Transverse colon (tissue), 4 donors: ENCODE measurements at places on chromosomes 2 and 18.

GRCh38 chr2:109028277-109028676 is 39.3 kb upstream of the EDAR start:
- DNase-seq: no peak

GRCh38 chr2:121707920-121708361 is 28.7 kb downstream of the NIFK start:
- peak; percentile 66 for DNase-seq

GRCh38 chr2:196551014-196551413 is 88.5 kb upstream of the CCDC150 start:
- DNase-seq: no peak

DNA sequence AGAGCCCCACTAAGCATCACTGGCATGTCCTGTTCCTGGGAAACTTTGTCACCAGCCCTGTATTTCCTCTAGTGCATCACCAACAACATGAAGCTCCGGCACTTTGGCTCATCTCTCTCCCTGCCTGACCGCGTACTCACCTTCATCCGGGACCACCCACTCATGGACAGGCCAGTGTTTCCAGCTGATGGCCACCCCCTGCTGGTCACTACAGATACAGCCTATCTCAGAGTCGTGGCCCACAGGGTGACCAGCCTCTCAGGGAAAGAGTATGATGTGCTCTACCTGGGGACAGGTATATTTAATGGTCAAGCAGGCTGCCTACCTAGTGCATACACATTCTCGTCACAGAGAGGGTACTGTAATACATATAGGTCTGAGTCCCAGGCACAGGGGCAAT is 21.0 kb downstream of the SEMA4F start:
- no peak for DNase-seq

DNA sequence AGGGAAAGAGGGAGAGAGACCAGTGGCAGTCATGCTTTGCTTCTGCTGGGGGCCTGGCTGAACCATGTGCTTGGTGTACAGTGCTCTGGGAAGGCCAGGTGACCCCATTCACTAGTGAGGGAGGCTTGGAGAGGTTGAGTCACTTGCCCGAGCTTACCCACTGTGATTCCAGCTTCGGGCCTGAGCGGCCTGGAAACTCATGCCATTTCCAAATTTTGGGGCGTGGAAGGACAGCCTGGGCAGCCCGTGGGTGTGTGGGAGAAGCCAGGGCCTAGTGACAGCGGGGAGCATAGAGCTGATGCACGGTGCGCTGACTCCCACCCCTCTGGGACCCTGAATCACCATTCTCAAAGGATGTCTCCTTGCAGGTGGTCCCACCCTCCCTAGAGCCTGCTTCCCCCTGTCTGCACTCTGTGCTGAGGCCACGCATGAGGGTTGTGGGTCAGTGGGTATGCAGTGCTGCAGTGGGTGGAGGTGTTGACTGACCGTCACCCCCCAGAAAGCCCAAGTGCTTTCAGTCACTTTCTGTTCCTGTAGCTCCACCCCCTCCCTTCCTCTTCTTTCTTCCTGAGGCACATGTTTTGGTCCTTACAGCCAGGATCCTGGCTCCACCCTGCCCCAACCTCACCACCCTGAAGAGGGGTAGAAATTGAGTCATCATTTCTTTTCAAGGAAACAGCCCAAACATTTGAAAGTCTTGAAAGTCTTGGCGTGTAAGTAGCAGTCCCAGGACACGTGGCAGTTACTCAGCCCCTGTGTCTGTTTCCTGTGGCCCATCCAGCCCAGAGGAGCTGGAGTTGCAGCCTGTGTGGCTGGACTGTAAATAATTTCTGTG is 69.3 kb upstream of the MCFD2 start:
- peak; percentile 56 for DNase-seq

DNA sequence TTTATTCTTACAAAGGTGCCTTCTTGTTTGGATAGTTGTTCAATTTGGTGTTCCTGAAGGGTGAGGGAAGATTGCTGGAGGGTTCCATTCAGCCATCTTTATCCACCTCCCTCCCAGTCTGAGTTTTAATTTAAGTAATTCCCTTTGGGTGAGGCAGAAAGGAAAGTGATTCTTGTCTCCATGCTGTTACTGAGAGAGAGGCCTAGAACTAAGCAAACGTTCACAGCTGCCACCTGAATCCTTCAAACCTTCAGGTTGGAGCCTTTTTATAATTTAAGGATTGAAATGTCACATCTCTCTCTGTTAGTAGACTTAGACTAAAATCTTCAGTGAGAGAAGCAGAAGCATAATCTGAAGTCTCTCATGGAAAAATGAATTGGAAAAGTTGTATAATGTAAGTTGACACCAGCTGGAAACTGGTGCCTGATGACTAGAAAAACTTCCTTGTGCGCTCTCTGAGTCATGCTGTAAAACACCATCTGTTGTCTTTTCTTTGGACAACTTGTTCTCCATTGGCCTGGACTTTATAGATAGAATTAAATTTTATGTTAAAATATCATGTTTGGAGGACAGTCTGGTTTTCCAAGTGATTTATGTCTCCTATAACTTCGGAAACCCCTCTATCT is 14.6 kb downstream of the STRADB start:
- no peak for DNase-seq

- DNase-seq: peak; percentile 77
Measured at GRCh38 chr18:79405781-79406575, 10.2 kb downstream of the NFATC1 start.

GRCh38 chr2:26606847-26607190 is 34.3 kb downstream of the CIB4 start:
- DNase-seq: no peak

GRCh38 chr2:236061899-236062298 is 106.3 kb downstream of the GBX2 start:
- DNase-seq: no peak

- DNase-seq: no peak
Measured at GRCh38 chr2:11040992-11041391, 114.3 kb upstream of the SLC66A3 start.

DNA sequence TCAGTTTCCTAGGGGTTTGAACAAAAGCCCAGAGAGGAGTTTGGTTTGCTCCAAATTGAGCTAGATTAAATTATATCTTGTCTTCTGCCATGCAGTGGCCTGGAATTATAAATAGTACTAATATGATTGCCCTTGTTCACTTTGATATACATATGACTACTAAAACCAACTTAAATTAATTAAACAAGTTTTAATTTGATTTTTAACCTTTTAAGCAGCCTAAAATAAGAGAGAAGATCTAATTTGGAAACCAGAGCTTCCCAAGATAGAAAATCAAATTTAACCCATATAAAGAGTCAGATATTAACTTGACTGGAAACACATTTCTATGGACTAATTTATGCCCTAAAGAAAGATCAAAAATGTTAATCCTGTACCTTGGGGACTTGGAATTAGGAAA is 444.5 kb upstream of the SLC8A1 start:
- no peak for DNase-seq

GRCh38 chr2:74008761-74009395 is 24.2 kb downstream of the TET3 start:
- no peak for DNase-seq

DNA sequence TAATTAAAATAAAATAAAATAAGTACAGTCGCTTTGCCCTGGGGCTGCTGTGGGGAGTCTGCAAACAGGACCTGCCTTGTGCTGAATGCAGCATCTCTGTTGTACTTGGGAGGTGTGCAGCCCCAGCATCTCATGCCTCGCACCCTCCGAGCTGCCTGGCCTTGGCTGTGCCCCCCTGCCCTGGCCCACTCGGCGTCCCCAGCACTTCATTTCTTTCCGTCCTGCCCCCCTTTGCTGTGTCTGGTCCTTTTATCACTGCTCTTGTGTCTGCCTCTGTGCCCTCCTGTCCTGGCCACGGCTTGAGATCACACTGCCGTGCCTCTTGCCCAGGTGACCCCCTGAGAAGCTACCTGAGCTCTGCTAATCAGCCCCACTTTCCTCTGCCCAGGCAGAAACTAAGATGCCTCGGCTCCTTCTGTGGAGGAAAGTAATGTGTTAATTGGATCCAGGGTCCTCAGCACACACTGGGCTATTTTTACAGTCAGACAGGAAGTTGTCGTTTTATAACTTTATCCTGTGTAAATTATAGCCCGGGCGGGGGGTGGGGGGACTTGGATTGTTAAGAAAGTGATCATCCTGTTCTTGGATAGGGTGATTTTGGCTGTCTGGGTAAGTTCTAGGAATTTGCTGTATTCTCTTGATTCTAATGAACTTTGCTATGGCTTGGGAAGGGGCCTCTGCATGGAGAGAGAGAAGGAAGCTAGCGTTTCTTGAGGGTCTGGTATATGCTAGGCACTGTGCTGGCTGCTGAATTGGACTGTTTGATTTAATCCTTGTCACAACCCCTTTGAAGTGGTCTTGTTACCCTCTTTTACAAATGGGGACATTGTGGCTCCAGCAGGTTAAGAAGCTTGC is 69.4 kb downstream of the AGAP1 start:
- no peak for DNase-seq

- no peak for DNase-seq
Measured at GRCh38 chr2:147884830-147885229, 40.0 kb downstream of the ACVR2A start.

- DNase-seq: no peak
Measured at GRCh38 chr2:2056531-2056930, 274.5 kb downstream of the MYT1L start.

DNA sequence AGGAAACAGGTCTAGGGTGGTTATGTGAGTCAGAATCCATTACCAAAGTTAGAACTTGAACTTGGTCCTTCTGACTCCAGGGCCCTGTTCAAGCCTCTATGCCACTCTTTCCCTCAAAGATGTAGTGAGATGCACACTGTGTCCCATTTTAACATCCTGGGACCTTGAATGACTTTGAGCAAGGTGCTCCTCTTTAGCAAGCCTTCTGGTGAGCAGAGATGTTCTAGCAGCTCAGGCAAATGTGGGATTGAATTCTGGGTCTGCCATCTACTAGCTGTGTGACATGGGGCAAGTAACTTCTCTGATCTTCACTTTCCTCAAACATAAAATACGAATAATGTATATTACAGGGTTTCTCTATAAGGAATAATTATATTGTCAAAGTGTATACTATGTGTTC is 294.0 kb upstream of the CXCR4 start:
- no peak for DNase-seq

GRCh38 chr2:224428787-224429440 is 27.0 kb upstream of the FAM124B start:
- no peak for DNase-seq

- no peak for DNase-seq
Measured at GRCh38 chr2:2234398-2235195, 96.5 kb downstream of the MYT1L start.

- DNase-seq: no peak
Measured at GRCh38 chr2:10591207-10591606, 98.6 kb downstream of the NOL10 start.

DNA sequence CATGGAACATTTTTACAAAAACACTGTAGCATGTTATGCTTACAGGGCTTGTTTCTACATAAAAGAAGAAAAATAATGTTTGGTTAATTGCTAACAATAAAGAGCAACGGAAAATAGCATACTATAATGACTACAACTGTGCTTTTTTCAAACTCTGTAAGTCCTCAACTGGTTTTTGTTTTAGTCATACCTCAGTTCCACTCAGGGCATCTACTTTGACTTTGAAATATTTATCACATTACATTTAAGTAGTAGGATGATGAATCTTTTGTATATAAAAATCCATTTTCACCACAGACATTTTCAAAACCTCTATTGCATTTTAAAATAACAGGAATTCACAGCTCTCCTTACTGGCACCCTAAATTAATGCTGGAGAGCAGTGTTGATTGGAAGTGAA is 8.3 kb downstream of the SATB2 start:
- no peak for DNase-seq

DNA sequence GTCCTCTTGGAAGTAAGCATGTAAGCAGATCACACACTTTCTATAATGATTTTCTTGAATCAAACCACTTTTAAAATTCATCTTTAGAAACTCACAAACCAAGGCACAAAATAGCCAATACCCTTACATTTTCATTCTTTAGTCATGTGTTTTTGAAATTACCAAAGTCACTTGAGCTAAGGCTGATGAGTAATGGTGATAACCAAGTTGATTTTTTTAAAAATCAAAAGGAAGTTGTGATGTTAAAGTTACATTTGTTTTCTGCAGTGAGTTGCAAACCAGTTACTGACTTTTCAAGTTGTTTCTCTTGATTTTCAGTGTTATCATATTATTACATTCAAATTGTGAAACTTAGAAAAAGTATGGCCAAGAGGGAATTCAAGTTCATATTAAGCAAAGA is 21.5 kb upstream of the IL18RAP start:
- no peak for DNase-seq

DNA sequence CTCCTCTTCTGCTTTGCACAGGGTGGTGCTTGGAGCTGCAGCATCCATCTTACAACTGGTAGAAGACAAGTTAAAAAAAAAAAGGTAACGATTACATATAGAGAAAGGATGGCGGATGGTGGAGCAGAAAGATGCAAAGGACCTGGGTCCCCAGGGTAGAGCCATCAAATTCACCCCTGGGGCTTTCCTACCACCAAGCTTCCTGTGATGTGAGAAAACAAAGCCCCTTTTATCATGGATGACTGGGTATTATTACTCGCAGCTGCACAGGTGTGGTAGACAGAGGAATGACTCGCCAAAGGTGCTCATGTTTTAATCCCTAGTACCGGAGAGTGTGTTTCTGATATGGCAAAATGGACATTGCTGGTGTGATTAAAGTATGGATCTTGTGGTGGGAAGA is 1.3 kb upstream of the ACOXL start:
- DNase-seq: no peak

- DNase-seq: no peak
Measured at GRCh38 chr2:110983133-110983532, 137.6 kb upstream of the BCL2L11 start.

GRCh38 chr2:96150791-96151594 is 5.8 kb upstream of the DUSP2 start:
- no peak for DNase-seq

- no peak for DNase-seq
Measured at GRCh38 chr2:134273256-134273983, 19.5 kb downstream of the MGAT5 start.

DNA sequence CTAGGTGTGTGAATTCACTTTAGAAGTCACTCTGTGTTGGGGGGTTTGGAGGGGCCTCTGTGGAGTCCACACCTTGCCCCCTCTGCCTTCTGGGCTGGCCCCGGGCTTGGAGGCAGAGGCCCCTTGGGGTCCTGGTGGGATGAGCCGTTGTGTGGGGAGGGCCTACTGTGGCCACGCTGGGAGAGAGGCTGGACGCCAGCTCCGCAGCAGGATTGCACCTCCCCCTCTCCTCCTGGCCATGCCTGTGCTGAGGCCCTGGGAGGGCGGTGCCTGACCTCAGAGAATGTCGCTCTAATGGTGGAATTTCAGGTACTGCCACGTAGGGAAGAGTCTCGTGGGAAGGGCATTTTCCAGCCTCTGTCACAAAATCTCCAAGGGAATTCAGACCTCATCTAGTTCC is 237.0 kb downstream of the ATAD2B start:
- DNase-seq: no peak

- no peak for DNase-seq
Measured at GRCh38 chr18:63553081-63553480, 10.9 kb downstream of the SERPINB12 start.

- no peak for DNase-seq
Measured at GRCh38 chr2:234953116-234954031, 1.6 kb downstream of the SH3BP4 start.

GRCh38 chr2:229780856-229781773 is 66.8 kb upstream of the DNER start:
- DNase-seq: no peak

- no peak for DNase-seq
Measured at GRCh38 chr2:129857200-129857599, 122.3 kb upstream of the RAB6C start.

GRCh38 chr18:8948471-8949149 is 153.9 kb upstream of the NDUFV2 start:
- DNase-seq: no peak
